PC-3 (cell line): ENCODE measurements at places on chromosomes 5 and 9. TPM values are rescaled to one million over a fixed set of nuclear protein-coding genes. Genes with fewer than 3 reads are reported as not detected.
A peak's percentile ranks its signal among the peaks of the same experiment; 100 is the strongest.

Gene LVRN
- total RNA-seq: not detected in 2 replicates

- DNase-seq: no peak
- no peak overlapping the region for H3K27ac ChIP-seq
- no peaks in the 10 kb centered on the region for H3K36me3 ChIP-seq
- no peaks in the 10 kb centered on the region for H3K4me1 ChIP-seq
- no peaks in the 10 kb centered on the region for H3K27me3 ChIP-seq
Measured at GRCh38 chr9:95833546-95834178, 41.8 kb upstream of the ERCC6L2 start.

DNA sequence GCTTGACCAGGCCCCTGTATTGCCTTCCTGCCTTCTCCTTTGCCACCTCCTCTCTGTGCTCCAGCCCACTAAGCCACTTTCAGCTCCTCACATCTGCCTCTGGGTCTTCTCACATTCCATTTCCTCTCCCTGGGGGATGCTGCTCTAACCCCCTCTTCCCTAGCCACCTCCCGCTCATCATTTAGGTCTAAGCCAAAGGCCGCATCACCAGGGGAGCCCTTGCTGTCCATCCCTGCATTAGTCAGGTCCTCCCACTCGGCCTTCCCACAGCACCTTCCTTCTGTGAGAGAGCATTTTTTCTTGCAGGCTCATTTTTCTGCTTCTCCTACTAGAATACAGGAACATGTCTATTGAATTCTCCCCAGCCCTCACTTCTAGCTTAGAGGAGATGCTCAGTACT, 72.6 kb upstream of the GALNT10 start:
- DNase-seq: no peak
- H3K27ac ChIP-seq: no peak overlapping the region
- H3K4me3 ChIP-seq: no peak overlapping the region
- no peaks in the 10 kb centered on the region for H3K36me3 ChIP-seq
- H3K27me3 ChIP-seq: no peaks in the 10 kb centered on the region

DNA sequence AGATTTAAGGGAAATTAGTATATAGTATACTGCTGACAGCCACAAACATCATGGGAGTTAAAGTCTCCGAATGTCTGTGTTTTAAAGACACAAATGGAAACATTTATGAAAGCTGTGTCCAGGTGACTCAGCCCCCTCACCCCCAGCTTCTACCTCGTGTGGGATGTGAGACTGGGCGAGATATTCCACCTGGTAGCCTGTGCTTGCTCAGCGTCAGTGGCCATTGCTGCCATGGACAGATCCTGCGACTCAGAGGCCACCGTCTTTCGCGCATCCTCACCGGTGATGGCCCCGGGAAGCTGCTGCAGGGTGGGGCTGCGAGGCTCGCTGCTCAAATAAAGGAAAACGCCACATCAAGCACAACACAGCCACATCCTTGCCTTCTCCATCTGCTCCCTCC, 31.2 kb upstream of the EXOC3 start:
- H3K4me1 ChIP-seq: peaks cover 10% of the 10 kb centered on the region
- H3K27ac ChIP-seq: no peak overlapping the region
- no peak for DNase-seq
- no peak overlapping the region for H3K4me3 ChIP-seq

DNA sequence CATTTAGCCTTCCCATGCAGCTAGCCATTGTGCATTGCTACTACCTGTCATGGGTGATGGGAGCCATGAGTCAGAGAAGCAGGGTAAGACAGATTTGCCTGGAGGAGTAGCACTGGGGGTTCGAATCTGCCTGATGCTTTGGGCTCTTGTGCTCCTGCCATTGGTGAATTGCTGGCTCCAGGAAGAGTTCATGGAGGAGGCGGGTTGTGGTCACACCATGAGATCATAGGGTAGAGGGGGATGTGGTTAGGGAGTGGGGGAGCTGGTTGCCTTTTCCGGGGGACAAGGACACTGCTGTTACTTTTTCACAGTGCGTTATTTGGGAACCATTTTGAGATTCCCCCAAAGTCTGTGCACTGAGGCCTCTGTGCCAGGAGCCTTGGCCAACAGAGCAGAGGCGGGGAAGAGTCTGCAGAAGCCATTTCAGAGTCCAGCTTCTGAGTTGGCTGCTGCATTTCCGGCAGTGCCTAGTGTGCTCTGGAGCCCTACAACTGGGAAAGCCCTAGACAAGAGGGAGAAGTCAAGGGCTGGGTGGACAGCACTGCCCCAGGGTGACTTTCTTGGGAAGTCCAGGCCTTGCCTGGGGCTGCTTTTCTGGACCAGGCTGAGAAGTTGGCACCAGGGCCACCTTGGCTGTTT, 6.2 kb downstream of the ANGPTL2 start:
- H3K36me3 ChIP-seq: no peaks in the 10 kb centered on the region
- no peak overlapping the region for H3K4me3 ChIP-seq
- H3K27me3 ChIP-seq: no peaks in the 10 kb centered on the region
- H3K4me1 ChIP-seq: peaks cover 40% of the 10 kb centered on the region
- DNase-seq: no peak

DNA sequence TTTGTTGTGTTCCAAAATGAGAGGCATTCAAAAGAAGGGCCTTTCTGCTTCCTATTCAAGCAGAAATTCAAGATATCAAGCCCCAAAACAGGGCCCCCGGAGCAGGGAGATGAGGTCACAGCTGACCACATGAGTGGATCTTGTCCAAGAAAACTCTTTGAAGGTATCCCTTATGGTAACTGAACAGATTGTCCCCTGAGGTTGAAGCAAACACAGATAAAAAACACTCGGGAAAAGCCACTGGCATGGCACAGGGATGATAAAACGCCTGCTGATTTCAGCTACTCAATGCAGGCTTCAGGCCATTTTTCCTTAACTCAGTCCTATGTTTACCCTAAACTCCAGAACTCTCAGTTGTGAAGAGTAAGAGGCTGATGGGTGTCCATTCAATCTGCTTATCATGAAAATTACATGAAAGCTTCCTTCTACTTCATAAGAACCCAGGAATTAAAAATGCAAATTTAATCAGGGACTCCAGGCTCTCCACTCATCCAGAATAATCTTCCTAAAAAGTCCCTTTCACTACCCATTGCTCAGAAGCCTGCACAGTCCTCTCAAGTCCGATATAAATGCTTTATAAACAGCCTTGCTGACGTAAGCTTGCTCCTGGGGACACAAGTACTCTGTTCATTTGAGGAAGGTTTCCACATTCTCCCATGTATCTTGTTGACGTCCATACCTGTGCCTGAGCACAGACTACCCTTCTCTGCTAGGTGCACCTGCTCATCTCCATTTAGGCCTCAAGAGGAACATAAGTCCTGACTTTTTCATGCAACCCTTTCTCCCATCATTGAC, 35.9 kb upstream of the SLC1A3 start:
- H3K4me3 ChIP-seq: no peak overlapping the region
- no peaks in the 10 kb centered on the region for H3K36me3 ChIP-seq
- peaks cover 11% of the 10 kb centered on the region; the same call in 1 of the 2 replicates for H3K4me1 ChIP-seq
- no peaks in the 10 kb centered on the region for H3K27me3 ChIP-seq
- H3K27ac ChIP-seq: no peak overlapping the region
- no peak for DNase-seq

DNA sequence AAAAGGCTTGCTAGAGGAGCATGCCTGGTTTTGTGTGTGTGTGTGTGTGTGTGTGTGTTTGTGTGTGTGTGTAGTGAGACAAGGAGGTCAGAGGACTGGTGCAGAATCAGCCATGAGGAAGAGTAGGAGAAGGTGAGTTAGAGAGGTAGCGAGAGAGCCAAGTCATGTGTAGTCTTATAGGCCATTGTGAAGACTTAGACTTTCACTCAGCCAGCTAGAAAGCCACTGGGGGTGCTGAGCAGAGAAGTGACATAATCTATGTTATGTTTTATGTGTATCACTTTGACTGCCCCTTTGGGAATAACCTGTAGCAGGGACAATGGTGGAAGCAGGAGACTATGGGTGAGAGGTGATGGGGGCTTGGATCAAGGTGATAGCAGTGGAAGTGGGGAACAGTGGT, 180.5 kb upstream of the CLINT1 start:
- no peak overlapping the region for H3K4me3 ChIP-seq
- DNase-seq: no peak
- H3K27me3 ChIP-seq: no peaks in the 10 kb centered on the region
- H3K27ac ChIP-seq: no peak overlapping the region

- peaks cover 35% of the 10 kb centered on the region for H3K4me1 ChIP-seq
- H3K4me3 ChIP-seq: no peak overlapping the region
- H3K27ac ChIP-seq: peak overlapping the region; percentile 77
- no peaks in the 10 kb centered on the region for H3K36me3 ChIP-seq
Measured at GRCh38 chr9:125631391-125632085, 75.5 kb downstream of the MAPKAP1 start.

- no peak within 1 kb of the TSS for H3K27ac ChIP-seq
- H3K4me3 ChIP-seq: no peak within 1 kb of the TSS
- no peaks in the 10 kb centered on the region for H3K36me3 ChIP-seq
- peaks cover 3% of the 10 kb centered on the region for H3K4me1 ChIP-seq
- no peaks in the 10 kb centered on the region for H3K27me3 ChIP-seq
Measured at GRCh38 chr9:33239921-33240320, at the start of gene SPINK4. TSS of gene SPINK4 (plus strand) at chr9:33240167. CDS start at chr9:33240209, 42 bp downstream.

GRCh38 chr9:120610975-120611689, 31.2 kb upstream of the CDK5RAP2 start:
- peaks cover 11% of the 10 kb centered on the region for H3K4me1 ChIP-seq
- no peak overlapping the region for H3K27ac ChIP-seq
- peak; percentile 21 for DNase-seq
- H3K27me3 ChIP-seq: no peaks in the 10 kb centered on the region
- peaks cover 3% of the 10 kb centered on the region; the same call in 1 of the 2 replicates for H3K36me3 ChIP-seq

DNA sequence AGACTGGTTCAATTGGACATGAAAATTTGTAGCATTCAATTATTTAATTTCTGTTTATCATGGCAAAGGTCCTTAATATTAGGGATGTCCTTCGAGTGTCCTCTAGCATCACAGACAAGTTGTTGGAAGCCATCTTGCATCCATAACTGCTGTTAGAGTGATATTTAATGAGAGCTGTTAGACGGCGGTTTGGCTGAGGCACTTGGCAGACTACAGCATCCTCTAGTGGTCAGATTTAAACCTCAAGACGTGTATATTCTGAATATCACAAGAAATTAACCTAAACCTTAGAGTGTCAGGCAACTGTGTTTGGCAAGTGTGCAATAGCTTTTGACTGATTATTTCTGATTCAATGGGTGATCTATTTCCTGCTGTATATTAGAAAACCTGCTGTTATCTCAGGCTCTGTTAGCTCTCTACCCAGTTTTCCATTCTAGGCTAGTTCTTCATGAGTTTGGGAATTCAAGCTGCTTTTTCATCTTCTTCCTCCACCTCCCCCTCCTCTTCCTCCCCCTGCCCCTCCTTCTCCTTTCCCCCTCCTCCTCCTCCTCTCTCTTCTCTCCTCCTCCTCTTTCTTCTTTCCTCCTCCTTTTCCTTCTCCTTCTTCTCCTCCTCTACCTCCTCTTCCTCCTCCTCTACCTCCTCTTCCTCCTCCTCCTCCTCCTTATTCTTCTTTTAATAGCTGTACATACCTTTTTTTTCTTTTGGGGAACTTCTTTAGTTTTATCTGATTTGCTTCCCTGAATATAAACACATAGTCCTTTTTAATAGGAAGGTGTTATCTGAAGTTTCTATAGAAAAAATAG, 8.6 kb downstream of the SPINK1 start:
- no peaks in the 10 kb centered on the region for H3K27me3 ChIP-seq
- H3K27ac ChIP-seq: no peak overlapping the region
- H3K36me3 ChIP-seq: no peaks in the 10 kb centered on the region
- H3K4me3 ChIP-seq: no peak overlapping the region
- H3K4me1 ChIP-seq: peaks cover 16% of the 10 kb centered on the region

GRCh38 chr5:89106480-89106879, 223.5 kb upstream of the MEF2C start:
- H3K27me3 ChIP-seq: no peaks in the 10 kb centered on the region
- no peak overlapping the region for H3K27ac ChIP-seq
- H3K4me3 ChIP-seq: no peak overlapping the region
- no peaks in the 10 kb centered on the region for H3K36me3 ChIP-seq
- DNase-seq: no peak

Gene FAM221B
- total RNA-seq: 0.29 TPM in 1 of 2 replicates, not detected in the other

Gene PTGER4
- 48.5 and 49.5 TPM in 2 replicates for total RNA-seq
